ENCODE measurements at places on chromosomes 13 and 19.
A peak's percentile ranks its signal among the peaks of the same experiment; 100 is the strongest.

- DNase-seq: no peak
Observed at GRCh38 chr19:13762635-13763235, 1.6 kb upstream of the MRI1 start.

- no peak for DNase-seq
Observed at GRCh38 chr13:82898586-82898985, 983.7 kb downstream of the SLITRK1 start.

- DNase-seq: no peak
Observed at GRCh38 chr19:1839658-1840540, 8.4 kb downstream of the REXO1 start.

DNA sequence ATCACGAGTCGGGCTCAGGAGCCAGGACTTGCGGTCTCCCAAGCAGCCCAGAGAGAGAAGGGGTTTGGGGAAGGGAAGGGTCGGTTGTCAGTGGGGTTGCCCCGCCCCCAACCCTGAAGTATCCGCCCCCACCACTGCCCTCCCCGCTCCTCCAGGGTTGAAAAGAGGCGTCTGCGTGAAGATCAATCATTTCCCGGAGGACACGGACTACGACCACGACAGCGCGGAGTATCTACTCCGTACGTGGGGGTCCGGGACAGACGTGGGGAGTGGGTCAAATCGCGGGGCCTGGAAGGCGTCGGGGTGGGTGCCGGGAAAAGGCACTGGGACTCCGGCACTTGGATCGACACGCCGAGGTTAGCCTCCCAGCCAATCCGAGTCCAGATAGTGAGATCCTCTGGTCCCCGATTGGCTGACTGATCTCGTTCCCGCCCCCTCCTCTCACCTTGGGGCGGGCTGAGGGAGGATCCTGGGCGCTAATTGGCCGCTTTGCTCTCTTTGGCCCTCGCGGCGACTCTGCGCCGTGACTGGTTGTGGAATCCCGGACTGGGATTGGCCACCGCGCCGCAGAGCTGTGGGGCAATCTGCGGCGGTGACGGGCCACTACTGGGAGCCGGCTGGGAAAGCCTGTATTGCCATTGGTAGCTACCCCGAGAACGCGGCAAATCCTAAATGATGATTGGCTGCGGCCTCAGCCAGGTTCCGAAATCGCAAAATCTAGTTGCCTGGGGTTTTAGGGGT is 13.3 kb upstream of the CACNG6 start:
- peak; percentile 73 for DNase-seq

GRCh38 chr13:112648966-112649690 is 40.7 kb upstream of the ATP11A start:
- DNase-seq: no peak

DNA sequence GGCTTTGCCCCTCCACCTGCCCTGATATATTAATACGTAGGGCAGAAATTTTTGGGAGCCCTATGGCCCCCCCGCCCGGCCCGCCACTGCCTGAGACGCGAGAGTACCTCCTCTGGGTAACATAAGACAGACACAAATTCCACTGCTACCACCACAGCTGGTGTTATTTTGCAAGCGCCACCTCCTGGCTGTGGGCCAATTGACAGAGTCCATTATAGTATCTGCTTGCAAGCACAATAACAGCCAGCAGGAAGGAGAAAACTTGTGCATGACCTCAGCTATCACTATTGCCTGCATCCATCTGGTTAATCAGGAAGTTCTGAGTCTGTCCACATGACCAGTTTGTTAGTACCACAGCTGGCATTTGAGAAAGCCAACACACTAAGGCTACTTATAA is 25.3 kb upstream of the OR10H2 start:
- DNase-seq: peak; percentile 77

DNA sequence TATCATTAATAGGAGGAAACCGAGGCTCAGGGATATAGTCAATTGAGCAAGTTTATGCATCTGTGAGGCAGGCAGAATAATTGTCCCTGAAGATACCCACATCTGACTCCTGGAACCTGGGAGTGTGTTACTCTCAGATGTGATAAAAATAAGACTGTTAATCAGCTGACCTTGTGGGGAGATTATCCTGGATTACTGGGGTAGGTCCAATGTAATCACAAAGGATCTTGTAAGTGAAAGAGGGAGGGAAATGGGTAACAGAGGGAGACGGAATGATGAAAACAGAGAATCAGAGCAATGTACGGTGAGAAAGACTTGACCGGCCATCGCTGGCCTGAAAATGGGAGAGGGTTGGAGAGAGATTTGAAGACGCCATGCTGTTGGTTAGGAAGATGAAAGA is 3.2 kb upstream of the EDDM13 start:
- no peak for DNase-seq

DNA sequence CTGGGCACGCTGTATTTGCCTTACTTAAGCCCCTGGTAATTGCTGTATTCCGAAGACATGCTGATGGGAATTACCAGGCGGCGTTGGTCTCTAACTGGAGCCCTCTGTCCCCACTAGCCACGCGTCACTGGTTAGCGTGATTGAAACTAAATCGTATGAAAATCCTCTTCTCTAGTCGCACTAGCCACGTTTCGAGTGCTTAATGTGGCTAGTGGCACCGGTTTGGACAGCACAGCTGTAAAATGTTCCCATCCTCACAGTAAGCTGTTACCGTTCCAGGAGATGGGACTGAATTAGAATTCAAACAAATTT is 676 bp downstream of the BRCA2 start:
- DNase-seq: no peak

GRCh38 chr19:46134527-46134926 is 10.0 kb upstream of the IGFL3 start:
- no peak for DNase-seq

GRCh38 chr13:19985219-19985556 is 26.7 kb downstream of the ZMYM2 start:
- DNase-seq: no peak

GRCh38 chr13:93646245-93646644 is 419.6 kb downstream of the GPC6 start:
- DNase-seq: no peak

DNA sequence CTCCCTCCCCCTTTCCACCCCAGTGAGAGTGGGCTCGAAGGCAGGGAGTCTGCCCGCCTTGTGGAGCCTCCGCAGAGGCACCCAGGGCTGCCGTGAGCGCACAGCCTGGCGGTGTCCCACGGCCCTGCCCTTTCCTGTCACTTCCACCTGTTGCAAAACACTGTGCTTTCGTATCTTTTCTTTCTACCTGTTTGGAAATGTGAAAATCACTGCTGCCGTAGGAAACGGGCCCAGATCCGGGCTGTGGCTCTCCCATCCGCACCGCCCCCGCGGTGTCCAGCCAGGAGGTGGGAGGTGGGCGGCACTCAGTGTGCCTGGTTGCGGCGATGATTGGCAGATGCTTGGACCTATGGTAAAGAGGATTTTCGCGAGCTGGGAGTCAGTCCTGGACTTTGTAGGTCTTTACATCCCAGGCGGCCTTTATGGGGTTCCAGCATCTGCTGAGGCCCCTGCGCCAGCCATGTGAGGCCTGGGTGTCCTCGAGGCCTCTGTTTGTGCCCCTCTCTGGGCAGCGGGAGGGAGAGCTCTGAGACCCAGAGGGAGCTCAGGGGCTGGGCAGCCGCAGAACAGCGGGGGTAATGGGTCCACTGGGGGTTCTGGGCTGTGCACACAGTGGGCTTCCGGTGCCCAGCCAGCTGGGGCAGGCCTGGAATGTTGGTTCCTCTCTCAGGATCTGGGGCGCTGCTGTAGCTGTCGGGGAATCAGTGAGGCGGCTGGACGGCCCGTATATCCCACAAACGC is 6.1 kb downstream of the STK11 start:
- DNase-seq: peak; percentile 58

- DNase-seq: no peak
Observed at GRCh38 chr13:78258304-78258703, 339.7 kb upstream of the EDNRB start.

- no peak for DNase-seq
Observed at GRCh38 chr19:13926715-13927114, 11.5 kb downstream of the PODNL1 start.

DNA sequence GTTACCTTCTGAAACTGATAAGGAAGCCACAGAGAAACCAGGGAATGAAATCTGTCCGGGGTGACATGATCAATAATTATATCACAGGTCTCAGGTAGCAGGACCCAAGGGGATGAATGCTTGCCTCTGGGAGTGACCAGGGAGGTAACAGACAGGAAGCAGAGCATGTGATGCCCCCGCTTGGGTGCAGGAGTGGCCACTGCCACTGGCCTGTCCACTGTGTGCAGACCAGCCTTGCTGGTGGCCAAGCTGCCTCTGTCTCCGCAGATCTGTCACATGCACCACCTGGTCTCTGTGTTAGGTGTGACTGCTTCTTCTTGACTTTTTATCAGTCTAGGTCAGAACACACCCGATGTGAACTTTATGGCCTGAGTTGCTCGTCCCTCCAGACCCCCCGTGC is 71.8 kb downstream of the PEPD start:
- DNase-seq: no peak

GRCh38 chr19:46746281-46747057 is at the start of gene STRN4:
STRN4 (minus strand) TSS chr19:46746450; CDS start chr19:46746430, 20 bp downstream.
- DNase-seq: peak; percentile 71

DNA sequence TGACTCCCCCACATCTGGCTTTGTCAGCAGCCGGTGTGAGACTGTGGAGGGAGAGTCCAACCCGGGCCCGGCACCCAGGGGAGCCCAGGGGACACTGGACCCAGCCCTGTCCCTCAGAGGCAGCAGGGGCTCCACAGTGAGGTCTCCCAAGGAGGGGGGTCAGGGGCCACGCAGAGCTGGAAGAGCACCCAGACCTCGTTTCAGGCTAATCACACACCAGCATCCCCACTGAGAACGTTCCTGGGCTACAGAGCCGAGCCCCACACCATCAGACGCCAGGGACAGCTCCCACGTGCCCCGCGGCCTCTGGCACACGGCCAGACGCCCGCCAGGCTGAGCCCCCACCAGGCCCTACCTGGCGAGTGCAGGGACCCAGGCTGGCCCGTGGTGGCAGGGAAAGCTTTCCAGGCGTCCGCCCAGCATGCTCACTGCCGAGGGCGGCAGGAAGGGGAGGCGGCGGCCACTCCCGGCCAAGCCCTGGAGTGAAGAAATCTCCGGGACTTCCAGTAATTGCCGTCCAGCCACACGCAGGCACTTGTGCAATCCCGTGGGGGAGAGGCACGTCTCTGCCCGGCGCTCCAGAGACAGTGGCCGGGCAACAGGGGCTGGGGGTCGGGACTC is 19.2 kb downstream of the SBNO2 start:
- peak; percentile 81 for DNase-seq

DNA sequence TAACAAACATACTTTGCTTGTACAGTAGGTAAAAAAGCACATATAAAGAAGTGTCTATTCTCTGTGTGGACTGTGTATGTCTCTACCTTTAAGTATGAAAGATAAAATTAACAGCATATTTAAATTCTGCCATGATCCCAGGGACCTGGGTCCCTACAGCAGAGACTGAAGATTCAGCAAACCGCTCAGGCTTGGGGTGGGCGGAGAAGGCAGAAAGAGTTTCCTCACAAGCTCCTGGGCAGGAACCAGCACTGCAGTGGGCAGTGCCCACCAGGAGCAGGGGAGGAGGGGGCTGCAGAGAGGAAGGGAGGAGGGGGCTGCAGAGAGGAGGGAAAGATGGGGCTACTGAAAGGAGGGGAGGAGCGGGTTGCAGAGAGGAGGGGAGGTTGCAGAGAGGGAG is 44.6 kb upstream of the GRTP1 start:
- DNase-seq: no peak

DNA sequence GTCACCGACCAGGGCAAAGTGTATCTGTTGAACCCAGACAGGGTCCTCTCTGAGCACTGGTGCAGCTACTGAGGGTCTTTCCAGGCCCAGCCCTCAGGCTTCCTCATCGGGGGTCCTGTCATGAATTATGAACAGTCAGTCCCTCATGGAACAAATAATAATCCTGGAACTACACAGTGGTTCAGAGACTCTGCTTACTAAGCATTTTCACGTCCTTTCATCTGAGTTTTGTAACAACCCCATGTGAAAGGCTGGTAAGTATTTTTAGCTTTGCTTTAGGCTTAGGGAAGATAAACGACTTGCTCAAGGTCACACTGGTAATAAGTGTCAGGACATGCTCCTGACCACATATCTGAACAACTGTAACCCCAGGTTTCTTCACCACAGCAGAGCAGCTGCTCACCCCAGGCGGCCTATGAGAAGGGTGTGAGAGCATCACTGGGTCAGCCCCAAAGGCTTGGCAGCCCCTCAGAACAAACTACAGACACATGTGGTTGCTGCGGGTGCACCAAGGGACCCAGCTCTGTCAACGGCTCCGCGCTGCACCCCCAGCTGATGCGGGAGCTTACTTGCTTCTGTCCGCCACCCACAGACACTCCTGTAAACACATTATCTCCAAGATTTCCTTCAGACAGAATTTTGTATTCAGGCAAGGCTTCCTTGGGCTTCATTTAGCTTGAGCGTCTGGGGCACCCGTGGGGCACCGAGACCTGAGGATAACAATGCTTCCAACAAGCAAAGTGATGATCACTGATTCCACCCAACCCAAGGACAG is 19.4 kb upstream of the GSX1 start:
- no peak for DNase-seq

- DNase-seq: no peak
Observed at GRCh38 chr13:29758531-29759114, 91.8 kb downstream of the UBL3 start.

- no peak for DNase-seq
Observed at GRCh38 chr13:60261432-60262351, 98.0 kb upstream of the DIAPH3 start.

- no peak for DNase-seq
Observed at GRCh38 chr13:85170372-85170771, 628.8 kb downstream of the SLITRK6 start.

DNA sequence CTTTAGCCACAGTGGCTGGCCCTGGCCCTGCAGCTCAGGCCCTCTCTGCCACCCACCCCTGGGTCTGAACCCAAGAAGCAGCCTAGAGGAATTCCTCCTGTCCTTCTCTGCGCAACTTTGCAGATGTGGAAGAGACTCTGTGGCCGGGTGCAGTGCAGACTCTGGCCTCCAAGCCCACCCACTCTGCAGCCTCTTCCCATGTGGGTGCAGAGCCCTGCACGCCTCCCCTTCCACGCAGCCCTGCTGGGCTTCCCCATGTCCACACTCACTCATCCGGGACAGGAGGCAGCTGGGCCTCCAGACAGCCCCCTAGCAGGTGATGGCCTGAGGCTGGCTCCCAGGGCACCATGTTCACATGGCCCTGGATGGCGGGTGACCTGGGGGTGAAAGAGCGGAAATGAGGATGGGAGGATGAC is 2.5 kb downstream of the TEX29 start:
- no peak for DNase-seq

- no peak for DNase-seq
Observed at GRCh38 chr13:63636316-63636993, 2220.8 kb upstream of the PCDH20 start.

DNA sequence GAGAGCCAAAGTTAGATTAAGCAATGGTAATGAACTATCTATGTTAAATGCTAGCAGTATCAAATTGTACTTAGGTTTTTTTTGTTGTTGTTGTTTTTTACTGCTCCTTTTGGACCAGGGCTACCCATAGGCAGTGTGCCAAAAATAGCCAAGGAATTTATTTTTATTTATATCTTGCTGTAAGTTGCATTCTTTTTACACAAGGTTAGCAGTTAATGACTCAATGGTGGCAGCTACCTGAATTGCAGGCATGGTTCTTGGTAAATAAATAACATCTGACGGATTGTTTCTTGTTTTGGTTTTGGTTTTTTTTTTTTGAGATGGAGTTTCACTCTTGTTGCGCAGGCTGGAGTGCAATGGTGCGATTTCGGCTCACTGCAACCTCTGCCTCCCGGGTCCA is 194.8 kb upstream of the TSC22D1 start:
- DNase-seq: no peak
